ENCODE measurements at places on chromosomes 1 and 21.

DNA sequence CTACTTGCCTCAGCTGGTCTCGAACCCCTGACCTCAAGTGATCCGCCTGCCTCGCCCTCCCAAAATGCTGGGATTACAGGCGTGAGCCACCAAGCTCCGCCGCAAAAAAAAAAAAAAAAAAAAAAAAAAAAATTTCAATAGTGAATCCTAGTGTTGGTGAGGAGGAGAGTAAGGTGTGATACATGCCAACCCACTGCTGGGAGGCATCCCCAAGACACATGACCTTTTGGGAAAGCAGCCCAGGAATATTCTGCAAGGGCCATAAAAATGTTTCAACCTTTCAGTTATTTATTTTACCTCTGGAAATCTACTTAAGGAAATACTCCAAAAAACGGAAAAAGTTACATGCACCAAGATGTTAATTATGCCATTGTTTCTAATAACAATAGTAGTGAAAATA is 69.0 kb downstream of the ITPKB start:
- DNase-seq: no peak

DNA sequence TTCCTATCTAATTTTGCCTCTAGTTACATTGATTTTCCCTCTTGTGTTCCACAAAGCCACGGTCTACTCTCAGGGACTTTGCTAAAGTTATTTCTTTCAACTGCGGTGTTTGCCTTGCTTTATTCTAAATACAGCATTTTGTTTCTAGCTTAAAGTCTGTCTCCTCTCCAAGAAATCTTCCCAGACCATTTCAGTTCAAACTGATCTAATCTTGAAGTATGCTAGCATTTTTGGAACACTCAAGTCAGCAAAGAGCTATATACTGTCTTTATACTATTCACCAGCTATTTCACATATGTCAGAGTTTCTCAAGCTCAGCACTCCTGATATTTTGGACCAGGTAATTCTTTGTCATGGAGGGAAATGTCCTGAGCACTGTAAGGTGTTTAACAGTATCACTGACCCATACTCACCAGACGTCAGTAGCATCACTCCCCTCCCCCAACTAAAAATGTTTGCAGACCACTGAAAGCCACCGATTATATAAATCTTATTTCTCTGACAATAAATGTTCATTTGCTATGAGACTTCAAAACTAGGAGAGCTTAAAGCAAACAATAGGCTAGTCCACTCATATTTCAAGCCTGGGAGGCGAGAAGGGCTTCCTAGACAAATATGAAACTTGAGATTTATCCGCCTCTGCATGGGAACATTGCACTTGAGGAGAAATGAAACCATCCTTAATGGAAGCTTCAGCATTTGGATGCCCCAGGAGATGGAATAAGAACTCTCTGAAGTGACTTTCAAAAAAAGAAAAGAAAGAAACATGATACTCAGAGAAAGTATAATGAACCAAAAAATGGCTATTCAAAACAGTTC is 81.1 kb downstream of the KIAA0319L start:
- DNase-seq: no peak

DNA sequence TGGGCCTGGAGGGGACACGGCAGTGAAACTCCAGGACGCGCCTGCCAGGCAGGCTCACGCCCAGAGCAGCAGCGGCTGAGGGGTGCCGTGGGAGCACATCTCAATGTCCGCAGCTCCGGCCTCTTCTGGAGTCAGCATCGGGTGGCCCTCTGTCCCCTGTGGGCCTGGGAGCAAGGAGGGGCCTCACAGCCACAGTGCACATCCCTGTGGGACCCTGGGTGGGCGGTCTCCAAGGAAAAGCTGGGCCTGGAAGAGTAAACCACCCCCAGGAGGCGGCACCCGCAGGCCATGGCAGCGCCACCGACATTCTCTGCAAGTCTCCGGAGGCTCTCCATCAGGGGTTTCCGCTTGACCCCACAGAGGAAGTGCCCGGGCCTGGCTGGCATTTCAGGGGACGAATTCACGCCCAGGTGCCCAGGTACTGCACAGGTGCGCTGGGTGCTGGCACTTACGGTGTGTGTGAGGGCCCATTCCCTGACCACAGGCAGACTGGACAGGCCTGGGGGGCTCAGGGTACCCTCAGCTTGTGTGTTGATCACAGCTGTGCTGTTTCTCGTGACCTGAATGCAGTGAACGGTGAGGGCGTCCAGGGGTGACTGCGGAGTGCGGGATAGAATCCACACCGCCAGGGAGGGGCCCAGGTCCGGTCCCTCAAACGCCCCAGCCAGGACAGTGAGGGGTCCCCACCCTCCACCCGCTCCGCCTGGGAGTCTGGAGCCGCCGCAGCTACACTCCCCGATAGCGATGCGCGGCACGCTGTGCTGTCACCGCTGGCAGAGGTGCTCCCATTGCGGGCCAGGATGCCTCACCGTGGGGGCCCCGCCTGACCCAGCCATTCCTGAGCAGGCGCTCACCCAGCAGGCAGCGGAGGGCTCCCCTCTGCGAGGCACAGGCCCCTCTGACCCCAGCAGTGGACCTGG is 16.6 kb upstream of the RNF223 start:
- DNase-seq: no peak

DNA sequence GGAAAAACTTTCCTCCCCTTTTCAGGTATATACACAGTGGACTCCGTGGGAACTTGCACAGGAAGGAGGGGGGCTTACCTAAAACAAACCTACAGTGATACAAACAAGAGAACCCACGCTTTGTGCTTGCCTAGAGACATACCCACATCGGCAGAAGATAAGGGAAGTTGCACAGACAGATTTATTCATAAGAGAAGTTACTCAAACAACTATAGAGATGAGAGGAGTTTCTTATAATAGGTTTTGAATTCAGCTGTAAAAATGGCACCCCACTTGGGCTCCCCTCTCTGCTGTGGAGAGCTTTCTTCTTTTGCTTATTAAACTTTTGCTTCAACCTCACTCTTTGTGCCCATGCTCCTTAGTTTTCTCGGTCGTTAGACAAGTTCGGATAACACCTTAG is 1.8 kb upstream of the DUSP12 start:
- DNase-seq: no peak

DNA sequence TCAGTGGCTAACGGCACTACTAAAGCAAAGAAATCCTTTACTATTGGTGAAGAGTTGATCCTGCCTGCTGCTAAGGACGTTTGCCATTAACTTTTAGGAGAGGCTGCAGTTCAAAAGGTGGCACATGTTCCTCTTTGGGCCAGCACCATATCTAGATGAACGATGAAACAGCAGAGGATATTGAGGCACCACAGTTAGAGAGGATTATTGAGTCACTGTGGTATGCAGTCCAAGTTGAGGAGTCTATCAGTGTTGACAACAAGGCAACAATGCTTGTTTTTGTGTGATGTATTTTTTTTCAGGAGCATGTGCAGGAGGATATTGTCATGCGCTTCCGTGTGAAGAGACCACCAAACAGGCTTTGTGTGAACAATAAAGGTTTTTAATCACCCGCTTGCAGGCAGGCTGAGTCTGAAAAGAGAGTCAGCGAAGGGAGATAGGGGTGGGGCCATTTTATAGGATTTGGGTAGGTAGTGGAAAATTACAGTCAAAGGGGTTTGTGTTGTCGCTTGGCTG is 80.9 kb downstream of the UCHL5 start:
- no peak for DNase-seq

DNA sequence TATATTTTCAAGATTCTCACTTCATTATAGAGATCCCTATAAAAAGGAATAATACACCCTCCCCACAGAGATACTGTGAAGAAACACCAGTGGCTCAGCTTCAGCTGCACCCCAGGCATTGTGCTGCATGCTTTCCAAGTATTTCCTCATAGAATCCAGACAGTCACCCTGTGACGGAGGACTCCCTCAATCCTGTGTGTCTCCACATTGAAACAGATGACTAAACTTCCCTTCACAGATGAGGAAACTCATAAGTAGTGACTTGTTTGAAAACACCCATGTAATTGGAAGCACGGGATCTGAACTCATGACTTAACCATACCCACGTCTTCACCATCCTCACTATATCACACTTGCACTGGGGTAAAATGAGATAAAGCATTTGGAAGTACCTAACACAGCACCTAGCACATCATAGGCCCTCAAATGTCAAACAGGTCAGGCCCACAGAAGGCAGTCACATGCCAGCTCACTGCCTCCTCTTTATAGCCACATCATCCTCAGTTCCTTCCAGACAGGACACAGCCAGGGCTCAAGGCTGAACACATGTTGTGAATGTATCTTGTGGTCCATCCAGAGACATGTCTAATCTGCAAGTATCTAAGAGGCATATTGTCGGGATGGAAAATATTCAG is 55.2 kb downstream of the GPR161 start:
- no peak for DNase-seq

- no peak for DNase-seq
Observed at GRCh38 chr1:27333717-27334279, 8.0 kb upstream of the SYTL1 start.

DNA sequence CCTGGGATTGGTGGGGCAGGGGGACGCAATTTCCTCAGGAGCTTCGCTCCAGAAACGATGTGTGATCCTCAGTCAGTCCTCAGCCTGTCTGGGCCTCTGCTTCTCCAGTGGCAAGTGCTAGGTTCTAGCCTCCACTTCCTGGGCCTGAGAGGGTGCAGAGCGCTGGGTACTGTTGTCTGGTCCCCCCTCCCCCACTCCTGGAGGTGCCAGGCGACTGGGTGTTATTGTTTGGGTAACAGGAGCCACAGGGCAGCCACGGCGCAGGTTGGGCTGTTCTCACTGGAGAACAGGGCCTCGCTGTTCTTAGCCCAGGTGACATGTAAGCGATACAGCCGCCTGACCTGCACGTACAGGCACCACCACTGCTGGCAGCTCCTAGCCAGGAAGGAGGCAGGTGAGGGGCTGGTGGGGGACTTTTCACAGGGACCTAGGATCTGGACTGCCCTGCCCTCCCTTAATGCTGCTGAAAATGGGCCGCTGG is 2.1 kb downstream of the RPS6KA1 start:
- no peak for DNase-seq

DNA sequence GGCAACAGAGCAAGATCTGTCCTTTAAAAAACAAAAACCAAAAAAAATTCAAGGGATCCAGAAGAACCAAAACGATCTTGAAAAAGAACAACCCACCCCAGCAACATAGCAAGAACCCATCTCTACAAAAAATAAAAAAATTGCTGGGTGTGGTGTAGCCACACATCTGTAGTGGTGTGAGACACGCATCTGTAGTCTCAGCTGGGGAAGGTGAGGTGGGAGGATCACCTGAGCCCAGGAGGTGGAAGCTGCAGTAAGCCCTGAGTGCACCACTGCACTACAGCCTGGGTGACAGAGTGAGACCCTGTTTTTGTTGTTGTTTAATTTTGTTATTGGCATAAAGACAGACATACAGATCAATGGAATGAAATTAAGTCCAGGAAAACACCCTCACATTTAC is 22.3 kb downstream of the TRIM33 start:
- DNase-seq: no peak

DNA sequence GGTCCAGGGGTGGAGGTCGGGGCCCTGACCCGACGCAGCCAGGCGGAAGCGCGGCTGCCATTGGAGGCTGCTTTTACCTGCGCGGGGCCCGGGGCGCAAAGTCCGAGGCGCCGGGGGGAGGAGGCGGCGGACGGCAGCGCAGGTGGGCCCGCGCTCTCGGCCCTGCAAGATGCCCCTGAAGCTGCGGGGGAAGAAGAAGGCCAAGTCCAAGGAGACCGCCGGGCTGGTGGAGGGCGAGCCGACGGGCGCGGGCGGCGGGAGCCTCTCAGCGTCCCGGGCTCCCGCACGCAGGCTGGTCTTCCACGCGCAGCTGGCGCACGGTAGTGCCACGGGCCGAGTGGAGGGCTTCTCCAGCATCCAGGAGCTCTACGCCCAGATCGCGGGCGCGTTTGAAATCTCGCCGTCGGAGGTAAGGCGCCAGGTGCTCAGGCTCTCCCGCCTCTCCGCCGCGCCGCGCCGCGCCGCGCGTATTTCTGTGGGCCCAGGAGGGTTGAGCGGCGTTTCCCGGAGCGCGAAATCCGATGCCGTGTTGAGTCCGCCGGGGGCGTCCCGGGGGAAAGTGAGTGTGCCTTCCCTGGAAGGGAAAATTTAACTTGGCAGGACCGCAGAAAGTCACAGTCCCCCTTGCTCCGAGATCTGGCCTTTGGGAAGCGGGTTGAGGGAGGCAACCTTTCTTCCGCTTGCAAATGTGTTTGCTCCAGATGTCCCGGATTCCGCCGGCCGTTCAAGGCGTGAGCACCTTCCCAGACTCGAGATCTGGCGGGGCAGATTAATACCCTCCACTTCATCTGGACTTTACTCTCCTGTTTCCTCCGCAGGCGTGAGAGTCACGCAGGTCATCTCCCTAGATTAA is at the start of gene GIPC2:
Gene GIPC2 (plus strand): TSS at position 41 of the 853 bp plus-strand sequence. CDS start 129 bp downstream, at position 170.
- DNase-seq: no peak

DNA sequence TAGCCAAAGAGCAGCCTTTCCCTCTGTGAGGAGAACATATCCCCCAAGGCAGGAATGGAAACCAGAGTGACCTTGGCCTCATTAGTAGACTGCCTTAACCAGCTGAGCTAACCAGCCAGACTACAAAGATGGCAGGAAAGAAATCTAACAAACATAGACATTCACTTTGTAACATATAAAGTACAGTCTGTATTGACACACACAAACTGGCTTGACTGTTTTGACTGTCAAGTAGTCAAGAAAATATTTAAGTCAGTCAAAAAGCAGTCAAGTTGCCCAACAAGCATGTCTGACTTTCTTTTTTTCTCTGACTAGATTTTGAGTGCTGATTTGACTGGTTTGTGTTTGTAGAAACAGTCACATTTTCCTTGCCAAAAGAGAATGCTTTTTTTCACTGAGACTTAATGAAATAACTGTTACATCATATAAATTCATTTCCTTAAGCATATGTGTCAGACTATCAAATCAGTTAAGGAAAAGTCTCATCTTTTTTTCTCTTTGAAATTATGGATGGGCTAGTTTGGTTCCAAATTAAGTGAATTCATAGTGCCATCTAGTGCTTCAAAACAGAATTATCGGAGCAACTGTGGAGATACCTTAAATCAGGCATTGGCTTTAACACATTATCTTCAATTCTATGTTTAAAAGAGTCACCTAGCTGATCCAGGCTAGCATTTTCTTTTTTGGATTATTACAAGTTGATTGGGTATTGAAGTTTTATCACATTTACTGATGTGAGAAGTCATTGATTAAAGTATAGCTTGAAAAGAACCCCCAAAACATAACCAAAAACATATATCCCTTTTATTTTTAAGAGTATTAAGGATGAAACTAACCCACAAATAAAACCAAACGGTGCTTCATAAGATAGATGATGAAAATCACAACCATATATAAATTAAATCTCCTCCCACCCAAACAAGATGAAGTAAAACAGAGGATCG is 75.0 kb downstream of the ATP6V1G3 start:
- no peak for DNase-seq

DNA sequence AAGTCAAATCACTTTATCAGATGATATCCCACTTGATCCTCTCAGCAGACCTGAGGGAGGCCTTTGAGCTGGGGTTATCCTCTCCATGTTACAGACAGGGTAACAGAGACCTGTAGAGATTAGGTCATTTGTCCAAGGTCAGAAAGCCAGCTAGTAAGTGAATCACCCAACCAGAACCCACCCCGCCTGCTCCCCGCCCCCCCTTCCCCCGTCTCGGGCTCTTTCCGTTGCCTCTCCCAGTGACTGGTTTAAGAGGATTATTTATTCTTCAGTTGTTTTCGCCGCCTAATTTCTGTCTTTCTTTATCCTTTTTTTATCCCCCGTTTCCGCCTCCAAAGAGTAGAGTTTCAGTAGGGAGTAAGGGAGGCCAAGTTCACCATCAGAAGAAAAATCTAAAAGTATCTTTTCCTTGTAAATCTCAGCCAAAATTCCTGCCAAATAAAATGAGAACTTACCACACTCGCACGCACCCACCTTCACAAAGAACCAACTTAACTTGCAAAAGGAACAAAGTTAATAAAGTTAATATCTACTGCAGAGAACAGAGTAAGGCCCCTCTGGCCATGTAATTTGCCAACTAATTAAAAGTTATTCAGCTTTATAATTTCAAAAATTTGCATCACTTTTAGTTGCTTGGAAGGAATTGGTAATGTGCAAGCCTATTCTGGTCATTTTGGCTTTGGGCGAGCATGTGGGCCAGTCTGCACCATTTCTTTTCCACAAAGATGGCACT is 76.8 kb upstream of the TRABD2B start:
- no peak for DNase-seq
